ENCODE measurements at places on chromosomes 1 and 21. TPM values are rescaled to one million over a fixed set of nuclear protein-coding genes. Genes with fewer than 3 reads are reported as not detected.

The OR14C36 gene
- total RNA-seq, result not detected

The GRHL3 gene
- total RNA-seq, result not detected

The LCE1D gene
- total RNA-seq, result not detected

The CAPN8 gene
- not detected for total RNA-seq

The ADORA1 gene
- not detected for total RNA-seq

The CR1L gene
- total RNA-seq, result not detected

The SPRR2G gene
- total RNA-seq, result not detected
